ENCODE measurements at places on chromosomes 4 and X. TPM values are rescaled to one million over a fixed set of nuclear protein-coding genes. Genes with fewer than 3 reads are reported as not detected.

DNA sequence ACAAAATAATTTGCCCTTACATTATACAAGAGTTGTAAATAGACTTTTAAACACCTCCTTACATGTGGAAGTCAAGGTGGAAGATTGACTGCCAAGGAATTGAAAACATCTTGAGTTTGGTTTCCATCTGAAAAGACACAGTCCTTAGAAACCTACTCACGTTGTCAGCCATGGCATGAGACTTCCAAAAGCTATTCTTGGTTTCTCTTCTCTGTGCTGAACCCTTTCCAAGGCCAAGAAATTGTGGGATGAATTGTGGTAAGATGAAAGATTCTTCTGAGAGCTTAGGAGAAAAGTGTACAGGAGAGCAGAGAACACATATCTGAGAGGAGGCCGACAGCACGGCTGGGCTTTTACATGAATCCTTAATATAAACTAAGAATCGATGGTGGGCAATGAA, 370.0 kb downstream of the FBXW7 start:
- no peak for DNase-seq

DNA sequence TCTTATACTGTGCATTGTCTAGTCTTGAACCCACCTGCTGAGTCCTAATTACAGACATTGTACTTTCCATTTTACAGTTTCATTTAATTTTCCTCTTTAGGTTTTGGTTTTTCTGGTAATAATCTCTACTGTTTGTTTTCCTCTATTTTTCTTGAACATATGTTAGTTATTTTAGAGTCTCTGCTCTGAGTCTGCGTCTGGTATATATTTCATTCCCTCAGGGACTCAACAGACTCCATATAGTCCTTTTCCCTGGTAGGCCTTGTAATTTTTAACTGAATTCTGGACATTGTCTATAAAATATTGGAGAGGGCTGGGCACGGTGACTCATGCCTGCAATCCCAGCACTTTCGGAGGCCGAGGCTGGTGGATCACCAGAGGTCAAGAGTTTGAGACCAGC, 121.8 kb upstream of the STOX2 start:
- DNase-seq = no peak

The TREX2 gene
- polyA plus RNA-seq = 0.57 TPM

- DNase-seq = no peak
Measured at GRCh38 chr4:123516576-123516975, 120.0 kb downstream of the SPRY1 start.

DNA sequence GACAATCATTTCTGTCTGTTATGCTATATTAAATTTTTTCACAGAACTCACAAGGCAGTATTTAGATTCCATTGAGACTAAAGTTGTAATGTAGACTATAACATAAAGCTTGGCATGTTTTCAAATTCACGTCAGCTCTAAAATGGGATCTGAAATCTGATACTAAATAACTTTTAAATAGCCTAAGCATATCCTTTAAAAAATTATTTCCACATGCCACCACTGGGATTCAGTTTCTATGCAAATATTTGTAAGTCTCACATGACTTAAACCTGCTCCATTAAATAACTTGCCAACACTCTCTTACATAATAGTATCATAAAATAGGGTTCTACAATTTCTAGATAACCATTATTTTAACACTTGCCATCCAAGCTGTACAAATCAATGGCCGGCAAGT, 32.4 kb downstream of the KLHL8 start:
- DNase-seq = no peak

DNA sequence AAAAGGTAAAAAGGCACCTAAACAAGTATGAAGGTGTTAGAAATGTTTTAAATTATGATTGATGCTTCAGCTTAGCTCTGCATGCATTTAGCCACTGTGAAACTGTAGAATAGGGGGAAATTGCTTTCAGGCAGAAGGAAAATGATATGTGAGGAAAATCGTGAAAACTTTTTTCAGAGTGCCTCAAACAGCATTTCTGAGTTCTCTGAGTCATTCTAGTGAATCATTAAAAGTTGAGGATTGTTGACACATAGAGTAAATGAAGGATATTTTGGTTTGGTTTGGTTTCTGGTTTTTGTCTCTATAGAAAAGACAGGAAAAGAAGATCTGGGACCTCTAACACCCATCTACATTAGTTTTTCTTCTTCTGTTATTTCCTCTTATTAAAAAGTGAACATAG, 332.5 kb upstream of the TRAM1L1 start:
- DNase-seq = peak; percentile 21

The MAP3K15 gene
- 0.07 TPM for polyA plus RNA-seq

DNA sequence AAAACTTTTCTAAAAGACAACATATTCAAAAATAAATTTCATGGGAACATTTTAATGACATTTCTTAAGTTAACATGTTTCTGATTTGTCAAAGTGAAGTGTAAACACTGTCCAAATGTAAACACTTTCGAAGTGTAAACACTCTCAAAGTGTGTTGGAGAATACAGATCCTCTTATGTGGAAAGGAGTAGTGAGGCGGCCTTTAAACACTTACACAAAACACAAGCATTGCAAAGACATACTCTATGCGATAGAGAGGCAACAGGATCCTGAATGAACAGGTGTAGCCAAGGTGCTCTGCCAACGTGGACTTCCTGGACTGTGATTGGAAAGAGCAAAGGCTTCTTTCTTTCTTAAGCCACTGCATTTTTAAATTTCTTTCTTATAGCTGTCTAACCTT, 62.7 kb upstream of the PGM2 start:
- no peak for DNase-seq

The CT47B1 gene
- polyA plus RNA-seq = not detected

The SLC6A14 gene
- 0.01 TPM for polyA plus RNA-seq

- no peak for DNase-seq
Measured at GRCh38 chrX:55794405-55794804, 76.9 kb downstream of the RRAGB start.
